ENCODE measurements at places on chromosomes 4 and X.

DNA sequence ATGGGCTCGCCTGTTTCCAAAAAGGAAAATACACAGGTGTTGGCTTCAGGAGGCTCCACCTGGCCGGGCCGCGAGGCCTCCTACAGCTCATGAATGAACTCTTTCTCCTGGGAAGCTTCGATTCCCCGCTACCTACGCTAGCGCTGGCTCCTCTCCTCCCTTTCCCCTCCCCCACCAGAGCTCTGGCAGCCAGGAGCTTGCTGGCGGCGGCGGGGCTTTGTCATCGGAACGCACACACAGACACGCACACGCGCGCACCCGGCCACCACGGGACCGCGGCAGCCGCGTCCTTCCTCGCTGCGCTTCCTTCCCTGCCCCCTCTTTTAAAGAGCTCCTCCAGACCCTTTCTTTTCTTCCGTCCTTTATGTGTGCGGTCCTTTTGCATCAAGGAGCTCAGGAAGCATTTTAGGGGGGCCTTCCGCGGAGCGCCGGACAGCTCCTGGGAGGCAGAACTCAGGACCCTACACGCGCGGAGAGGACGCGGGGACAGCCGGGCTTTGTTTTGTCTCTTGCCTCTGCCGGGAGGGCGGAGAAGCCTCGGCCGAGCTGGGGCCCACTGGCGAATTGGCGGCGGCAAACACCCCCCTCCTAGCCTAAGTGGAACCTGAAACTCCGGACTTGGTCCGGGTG, 70.2 kb upstream of the BCOR start:
- DNase-seq, result no peak

DNA sequence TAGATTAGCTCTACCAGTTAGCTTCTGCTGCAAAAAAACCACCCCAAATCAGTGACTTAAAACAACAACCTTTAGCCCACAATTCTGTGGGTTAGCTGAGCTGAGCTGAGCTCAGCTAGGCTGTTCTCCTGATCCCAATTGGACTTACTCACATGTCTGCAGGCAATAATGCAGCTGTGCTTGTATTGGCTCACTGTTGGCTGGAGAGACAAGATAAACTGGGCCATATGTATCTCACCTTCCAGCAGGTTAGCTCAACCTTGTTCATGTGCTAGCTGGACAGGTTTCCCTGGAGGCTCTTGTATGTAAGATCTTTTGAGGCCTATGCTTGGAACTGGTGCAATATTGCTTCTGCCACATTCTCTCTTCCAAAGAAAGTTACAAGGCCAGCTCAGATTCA, 261.5 kb upstream of the ADGRL3 start:
- DNase-seq, result no peak

DNA sequence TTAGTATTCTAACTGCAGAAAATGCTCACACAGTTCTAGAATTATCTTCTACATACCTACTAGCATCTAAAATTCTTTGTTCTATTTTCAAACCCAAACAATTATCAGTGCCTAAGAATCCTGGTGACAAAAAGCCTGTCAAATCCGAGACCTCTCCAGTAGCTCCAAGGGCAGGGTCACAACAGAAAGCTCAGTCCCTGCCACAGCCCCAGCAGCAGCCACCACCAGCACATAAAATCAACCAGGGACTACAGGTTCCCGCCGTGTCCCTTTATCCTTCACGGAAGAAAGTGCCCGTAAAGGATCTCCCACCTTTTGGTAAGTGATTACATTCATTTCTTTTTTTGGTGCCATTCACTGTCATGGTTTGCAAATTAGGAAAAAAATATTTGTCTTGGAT, 243.8 kb downstream of the RAPGEF2 start:
- DNase-seq, result no peak

DNA sequence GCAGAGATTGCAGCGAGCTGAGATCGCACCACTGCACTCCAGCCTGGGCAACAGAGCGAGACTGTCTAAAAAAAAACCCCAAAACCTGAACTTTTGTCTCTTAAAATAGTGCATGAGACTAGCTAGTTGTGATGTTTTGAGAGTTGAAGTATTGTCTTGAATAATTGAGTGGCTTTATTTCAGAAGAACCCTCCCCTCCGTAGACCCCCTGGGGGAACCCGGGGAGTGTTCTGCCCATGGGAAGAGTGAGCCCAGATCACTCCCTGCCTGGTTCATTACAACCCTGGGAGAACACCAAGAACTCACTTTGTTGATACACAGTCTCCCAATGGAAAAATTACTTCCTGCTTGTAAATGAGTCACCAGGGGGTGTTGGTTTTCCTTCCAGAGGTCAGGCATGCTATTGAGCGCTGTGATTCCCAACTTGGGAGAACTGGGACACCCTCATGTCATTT, 65.3 kb upstream of the SHISA3 start:
- no peak for DNase-seq

DNA sequence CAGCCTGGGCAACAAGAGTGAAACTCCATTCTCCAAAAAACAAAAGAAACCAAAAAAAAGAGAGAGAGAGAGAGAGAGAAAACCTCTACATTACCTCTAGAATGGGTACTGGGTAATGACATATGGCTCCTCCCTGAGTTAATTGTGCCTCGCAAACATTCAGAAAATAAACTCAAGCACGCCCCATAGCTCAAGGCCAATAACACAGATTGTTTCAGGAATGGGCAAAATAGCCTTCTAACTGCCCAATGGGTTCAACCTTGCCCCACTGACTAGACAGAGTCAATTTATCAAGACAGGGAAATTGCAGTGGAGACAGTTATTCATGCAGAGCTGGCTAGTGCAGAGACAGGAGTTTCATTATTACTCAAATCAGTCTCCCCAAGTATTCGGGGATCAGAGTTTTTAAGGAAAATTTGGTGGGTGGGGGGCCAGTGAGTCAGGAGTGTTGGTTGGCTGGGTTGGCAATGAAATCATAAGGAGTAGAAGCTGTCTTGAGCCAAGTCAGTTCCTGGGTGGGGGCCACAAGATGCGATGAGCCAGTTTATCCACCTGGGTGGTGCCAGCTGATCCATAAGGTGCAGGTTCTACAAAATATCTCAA, 25.1 kb downstream of the NIPAL1 start:
- DNase-seq, result no peak

DNA sequence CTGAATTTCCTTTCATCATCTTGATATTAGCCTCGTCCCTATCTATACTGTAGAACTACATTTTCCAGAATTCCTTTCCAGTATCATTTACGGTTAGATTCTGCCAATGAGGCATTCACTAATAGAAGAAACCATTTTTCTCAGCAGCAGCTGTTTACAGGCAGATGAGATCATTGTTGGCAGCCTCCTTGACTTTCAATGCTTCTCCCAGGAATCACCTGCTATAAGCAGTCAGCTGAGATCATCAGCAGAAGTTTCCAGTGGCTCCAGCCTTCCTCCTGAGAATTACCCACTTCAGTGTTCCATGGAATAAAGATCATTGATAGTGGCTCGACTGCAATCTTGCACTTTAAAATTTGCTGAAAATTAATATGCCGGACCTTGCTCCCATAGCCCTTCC, 157.3 kb upstream of the TET2 start:
- no peak for DNase-seq

GRCh38 chr4:27293831-27294230, 433.2 kb downstream of the STIM2 start:
- DNase-seq, result no peak

DNA sequence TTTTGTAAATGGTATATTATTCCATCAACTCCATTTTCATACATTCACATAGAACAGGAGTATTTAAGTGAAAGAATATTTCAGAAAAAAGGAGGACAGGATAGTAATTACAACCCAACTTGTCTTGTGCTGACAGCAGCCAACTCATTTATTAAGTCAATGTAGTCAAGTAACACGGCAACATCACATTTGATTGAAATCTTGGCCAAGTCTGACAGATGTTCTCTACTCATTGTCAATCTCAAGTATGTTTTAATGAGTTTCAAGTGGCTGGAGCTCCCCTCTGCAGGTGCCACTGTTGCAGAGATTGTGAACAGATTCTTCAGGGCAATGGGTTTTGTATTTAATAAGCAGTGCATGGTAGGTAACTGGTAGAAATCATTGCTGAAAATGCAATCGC, 332.5 kb downstream of the C4orf33 start:
- DNase-seq, result no peak

DNA sequence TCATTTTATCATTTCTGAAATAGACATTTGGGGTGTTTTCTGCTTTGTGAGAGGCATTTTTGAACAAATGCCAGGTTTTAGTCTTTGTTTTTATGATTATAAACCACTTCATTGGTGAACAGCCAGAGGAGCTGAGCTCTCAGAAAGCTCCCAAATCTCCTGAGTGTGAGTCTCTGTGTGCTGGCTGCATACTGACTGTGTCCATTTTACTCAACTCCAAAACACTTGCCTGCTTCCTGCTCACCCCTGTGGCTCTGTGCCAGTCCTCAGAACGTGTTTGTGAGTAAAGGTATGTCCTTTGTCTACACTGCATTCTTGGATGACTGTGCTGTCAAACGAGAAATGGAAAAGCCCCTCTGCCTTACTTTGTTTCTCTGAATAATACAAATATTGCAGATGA, 5.4 kb upstream of the LRAT start:
- no peak for DNase-seq

DNA sequence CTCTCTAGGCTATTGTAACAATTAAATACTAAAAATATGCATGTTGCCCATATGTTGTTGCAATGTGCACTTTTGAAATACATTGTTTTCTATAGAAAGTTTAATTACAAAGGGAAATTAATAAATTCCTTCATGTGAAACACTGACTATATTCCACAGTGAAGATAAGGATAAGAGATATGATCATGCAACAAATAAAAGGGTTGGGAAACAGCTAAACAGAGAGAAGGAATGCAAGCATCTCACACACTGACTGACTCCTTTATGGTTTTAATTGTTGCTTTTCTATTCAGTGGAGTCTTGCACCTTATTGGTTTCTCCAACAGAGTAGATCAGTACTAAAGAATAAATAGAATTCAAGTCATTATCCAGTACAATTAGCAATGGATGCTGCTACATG, 37.8 kb downstream of the ELOVL6 start:
- no peak for DNase-seq

GRCh38 chr4:143559757-143560147, 46.2 kb downstream of the SMARCA5 start:
- DNase-seq, result no peak

GRCh38 chr4:142339053-142339452, 507.0 kb downstream of the INPP4B start:
- no peak for DNase-seq

GRCh38 chr4:10123227-10124101, 6.9 kb upstream of the WDR1 start:
- no peak for DNase-seq

GRCh38 chr4:15695729-15696128, 7.1 kb upstream of the BST1 start:
- DNase-seq, result no peak

- no peak for DNase-seq
Observed at GRCh38 chrX:39750848-39751247, 346.9 kb downstream of the BCOR start.

DNA sequence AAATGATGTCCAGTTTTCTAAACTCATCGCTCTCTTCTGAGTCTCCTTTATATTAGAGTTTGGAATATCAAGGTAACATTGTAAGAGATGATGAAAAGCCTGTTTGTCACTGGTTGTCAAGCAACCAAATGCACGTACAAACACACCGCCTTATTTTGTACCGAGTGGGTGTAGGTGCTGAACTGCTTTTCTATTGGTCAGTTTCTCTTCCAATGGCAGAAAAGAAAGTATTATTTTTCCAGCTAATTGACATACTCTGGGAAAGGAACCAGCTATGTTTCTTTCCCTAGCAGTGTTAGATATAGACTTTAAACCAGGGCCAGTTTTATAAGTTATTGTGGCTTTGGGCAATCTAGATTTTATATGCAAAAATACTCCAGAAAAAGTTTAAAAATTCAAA, 6.6 kb upstream of the PPM1K start:
- DNase-seq, result peak; percentile 29

DNA sequence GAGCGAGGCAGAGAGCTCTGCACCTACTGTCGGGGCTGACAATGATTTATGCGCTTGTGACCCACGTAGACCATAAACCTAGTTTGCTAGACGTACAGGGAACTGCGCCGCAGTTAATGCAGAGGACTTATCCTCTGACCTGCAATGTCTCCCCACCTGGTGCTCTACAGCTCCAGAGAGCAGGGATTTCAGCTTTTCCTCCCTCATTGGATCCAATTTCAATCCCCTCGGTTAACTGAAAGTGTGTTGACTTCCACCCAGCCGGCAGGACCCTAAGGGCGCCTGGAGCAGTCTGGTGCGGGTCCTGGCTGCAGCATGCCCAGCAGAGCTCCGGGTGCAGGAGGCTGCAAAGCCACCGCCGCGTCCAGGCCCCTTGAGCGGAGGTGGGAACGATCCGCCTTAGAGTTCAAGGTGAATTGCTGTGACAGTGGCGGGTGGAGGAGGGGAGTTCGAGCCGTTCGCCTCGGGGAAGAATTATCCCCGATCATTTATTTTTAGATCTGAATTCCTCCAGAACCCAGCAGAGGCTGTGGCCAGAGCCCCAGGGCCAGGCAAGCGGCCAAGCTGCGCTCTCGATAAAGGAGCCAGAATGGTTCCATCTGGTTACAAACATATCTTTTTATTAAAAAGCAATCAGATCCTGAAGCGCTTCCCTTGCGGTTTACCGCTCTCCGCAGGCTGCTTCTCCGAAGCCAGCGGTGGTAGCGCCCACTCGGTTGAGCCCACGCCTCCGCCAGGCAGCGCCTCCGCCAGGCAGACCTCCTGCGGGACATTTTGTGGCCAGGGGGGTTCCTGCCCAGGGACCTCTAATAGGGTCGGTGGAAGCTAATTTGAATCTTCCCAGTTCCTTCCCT, 66.0 kb downstream of the FBXO8 start:
- no peak for DNase-seq

DNA sequence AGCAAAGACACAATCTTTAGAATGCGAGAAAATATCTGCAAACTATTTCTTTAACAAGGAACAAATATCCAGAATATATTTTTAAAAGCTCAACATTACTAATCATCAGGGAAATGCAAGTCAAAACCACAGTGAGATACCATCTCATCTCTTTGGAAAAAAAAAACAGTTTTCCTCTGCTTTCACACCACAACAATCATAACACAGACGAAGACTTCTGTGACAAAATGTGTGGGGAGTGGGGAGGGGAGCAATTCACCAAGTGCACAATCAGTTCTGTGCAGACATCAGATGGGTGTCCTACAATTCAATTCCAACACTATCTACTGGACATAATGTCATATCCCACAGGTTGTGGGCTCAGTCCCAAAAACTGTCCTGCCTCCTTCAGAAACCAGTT, 293.2 kb upstream of the SLC7A11 start:
- DNase-seq, result no peak

All from renal cortex interstitium (tissue), 15 donors.